ENCODE measurements at places on chromosomes 6 and 20.

DNA sequence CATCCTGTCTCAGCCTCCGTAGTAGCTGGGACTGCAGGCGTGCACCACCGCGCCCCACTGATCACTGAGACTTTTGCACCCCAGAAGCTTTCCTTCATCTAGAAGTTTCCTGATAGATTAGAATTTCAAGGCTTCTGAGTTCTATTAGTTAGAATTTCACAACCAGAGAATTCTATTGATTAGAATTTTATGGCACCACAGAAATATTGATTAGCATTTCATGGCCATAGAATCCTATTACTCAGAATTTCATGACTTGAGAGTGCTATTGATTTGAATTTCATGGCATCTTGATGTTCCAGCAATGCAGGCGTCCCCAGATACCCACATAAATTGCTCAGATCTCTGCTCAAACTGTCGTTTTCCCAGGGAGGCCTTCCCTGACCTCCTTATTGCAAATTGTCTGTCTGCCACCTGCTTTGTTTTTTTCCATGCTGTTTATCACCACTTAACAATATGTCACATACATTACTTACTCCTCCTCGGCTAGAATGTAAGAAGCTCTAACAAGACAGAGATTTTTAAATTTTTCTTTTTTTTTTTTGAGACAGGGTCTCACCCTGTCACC, 16.9 kb upstream of the CBFA2T2 start:
- no peaks in the 10 kb centered on the region for H3K27me3 ChIP-seq
- no peaks in the 10 kb centered on the region for H3K4me1 ChIP-seq
- H3K27ac ChIP-seq: no peak overlapping the region

DNA sequence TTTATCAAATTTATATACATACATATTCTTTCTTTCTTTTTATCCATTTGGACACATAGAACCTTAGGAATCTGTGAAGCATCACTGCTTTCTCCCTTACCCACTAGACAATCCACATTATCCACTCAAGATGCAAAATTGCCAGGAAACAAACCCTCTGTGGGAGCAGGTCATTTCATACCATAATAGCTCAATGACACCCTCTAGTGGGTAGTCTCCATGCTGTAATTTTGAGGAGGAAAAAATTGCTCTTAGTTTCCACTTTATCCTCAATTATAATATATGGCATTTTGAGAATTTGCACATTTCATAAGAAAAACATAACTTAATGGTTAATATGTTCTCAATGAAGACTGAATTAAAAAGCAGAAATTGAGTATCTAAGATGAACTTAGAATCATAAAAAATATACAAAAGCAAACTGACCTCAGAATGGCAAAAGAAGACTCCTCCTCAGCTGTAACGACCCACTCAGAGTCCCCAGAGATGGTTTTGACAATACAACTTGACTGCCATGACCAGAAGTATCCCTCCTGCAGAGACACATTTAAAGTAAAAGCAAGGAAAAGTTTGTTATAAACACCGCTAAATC, 164.1 kb downstream of the FRK start:
- no peak overlapping the region for H3K27ac ChIP-seq
- no peak overlapping the region for H3K4me3 ChIP-seq
- no peak for DNase-seq
- H3K36me3 ChIP-seq: no peaks in the 10 kb centered on the region

GRCh38 chr20:43014206-43014605, 175.5 kb downstream of the PTPRT start:
- H3K27ac ChIP-seq: no peak overlapping the region
- H3K27me3 ChIP-seq: peaks cover 7% of the 10 kb centered on the region
- no peaks in the 10 kb centered on the region for H3K36me3 ChIP-seq
- no peak overlapping the region for H3K4me3 ChIP-seq

DNA sequence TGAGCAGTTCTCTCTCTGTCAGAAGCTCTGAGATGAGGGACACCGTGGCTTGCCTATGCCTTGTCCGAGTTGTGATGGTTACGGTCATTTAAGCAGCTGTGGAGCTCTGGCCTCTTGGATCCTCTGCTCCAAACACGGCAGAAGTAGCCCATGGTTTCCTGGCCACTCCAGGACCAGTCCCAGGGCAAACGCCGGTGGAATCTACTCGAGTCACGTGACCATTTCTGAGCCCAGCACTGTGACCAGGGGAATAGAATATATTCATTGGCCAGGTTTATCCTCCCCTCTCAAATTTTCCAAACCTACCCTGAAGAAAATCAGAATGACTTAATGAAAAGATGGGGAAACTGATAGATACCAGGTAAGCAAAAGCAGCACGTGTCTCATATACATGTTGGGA, 152.8 kb downstream of the TTLL2 start:
- no peak overlapping the region for H3K4me3 ChIP-seq
- peaks cover 7% of the 10 kb centered on the region for H3K27me3 ChIP-seq
- no peak overlapping the region for H3K27ac ChIP-seq

DNA sequence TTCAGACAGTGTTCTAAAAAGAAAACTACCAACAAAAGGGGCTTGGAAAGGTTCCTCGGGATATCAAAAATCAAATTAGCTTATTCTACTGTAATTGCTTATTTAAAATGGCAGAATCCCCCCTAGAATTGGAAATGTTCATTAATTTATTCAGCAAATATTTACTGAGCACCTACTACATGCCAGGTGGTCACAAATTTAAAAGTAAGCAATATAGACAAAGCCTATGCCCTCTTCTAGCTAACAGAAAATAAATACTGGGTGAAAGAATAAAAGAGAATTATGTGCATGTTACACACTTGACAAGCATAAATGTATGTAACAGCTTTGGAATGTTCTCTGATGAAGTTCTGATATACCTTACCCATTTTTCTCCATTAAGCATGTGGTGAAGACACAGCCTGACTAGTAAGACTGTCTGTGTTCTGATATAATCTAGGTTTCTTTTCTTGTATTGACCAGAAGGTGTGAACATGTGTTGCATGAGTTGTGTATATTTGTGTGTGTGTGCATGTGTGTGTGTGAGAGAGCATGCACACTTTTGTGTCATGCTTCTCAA, 606.7 kb upstream of the CITED2 start:
- no peak overlapping the region for H3K4me3 ChIP-seq
- no peak overlapping the region for H3K27ac ChIP-seq
- H3K4me1 ChIP-seq: peaks cover 3% of the 10 kb centered on the region

DNA sequence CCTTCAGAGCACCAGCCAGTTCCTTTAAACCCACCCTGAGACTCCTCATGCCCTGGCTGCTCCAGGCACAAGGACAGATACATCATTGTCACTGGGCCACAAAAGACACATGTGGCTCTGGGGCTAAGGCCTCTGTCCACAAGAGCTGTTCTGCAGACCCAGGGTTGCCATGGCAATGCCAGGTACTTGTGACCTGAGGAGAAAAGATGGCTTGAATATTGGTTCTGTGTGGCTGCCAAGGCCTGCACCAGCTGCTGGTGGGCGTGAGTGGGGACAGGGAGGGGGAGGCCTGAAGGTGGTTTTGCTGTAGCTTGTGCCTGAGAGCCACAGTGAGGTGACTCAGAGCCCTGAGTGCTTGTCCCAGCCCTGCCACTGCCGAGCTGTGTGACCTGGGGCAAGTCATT, 31.8 kb downstream of the SAYSD1 start:
- no peaks in the 10 kb centered on the region for H3K36me3 ChIP-seq
- no peak overlapping the region for H3K27ac ChIP-seq
- peaks cover 23% of the 10 kb centered on the region for H3K27me3 ChIP-seq
- H3K4me3 ChIP-seq: no peak overlapping the region
- H3K4me1 ChIP-seq: no peaks in the 10 kb centered on the region

All from naive thymus-derived CD8-positive, alpha-beta T cell (primary cell).